Uterus (tissue), 4 donors: ENCODE measurements at places on chromosomes 4 and X. TPM values are rescaled to one million over a fixed set of nuclear protein-coding genes. Genes with fewer than 3 reads are reported as not detected.

GRCh38 chrX:136209751-136210150 lies 41.4 kb downstream of the MAP7D3 start:
- no peak for DNase-seq

DNA sequence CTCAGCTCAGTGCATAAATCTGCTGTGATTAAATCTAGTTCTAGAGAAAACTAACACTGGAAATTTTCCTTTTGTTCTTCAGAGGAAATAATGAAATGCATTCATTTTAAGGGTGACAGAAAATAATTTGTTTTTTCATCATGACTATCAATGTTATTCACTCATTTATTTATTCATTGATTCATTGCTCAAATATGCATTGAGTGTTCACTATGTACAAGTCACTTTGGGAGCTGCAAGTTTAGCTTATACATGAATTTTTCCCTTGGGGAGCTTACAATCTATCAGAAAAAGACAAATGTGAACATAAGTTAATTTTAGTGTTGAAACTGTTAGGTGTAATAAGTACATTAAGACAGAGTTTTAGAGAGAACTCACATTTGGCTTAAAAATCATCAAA lies 897.8 kb downstream of the CENPC start:
- DNase-seq: no peak

GRCh38 chr4:121943941-121944340 lies 7.9 kb downstream of the TRPC3 start:
- DNase-seq: no peak

The H2BW2 gene
- not detected for total RNA-seq

DNA sequence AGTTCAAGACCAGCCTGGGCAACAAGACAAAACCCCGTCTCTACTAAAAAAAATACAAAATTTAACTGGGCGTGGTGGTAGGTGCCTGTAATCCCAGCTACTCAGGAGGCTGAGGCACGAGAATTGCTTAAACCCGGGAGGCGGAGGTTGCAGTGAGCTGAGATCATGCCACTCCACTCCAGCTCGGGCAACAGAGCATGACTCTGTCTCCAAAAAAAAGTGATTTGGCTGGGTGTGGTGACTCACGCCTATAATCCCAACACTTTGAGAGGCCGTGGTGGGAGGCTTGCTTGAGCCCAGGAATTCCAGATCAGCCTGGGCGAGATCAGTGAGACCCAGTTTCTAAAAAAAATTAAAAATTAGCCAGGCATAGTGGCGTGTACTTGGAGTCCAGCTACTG lies 4.1 kb downstream of the OPHN1 start:
- DNase-seq: no peak

DNA sequence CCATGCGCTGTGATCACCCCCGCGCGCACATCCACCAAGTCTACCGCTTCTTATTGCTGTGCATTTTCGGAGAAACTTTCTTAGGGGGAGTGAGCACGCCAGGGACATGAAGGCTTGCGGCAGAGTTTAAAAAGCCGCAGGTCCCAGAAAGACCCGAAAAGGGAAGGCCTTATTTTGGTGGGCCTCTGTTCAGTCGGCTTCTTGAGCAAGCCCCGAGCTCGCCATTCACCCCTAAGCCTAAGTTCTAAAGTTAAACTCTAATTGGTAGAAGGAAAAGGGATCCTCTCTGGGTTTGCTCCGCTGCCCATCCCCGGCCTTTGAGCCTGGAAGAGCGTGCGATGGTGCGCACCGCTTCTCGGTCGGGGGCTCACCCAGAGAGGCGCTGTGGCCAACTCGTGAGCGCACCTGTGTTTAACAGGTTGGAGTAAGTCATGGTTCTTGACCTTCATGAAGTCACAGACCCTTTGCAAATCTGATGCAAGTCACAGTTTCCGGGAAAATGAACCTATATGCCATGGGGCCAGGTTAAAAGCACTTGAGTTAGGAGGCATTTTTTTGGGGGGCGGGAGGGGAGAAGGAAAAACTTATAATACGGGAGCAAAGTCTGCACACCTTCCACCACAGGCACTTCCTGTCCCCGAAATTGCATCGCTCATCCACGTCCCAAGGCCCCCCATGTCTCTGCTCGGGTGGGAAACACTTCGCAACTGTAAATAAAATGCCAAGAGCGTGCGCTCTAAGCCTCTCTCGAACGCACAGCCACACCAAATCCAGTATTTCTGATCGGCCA lies 1.9 kb downstream of the PHOX2B start:
- no peak for DNase-seq

- no peak for DNase-seq
These were observed 103.4 kb upstream of the PJA1 start for GRCh38 chrX:69268611-69269010.

GRCh38 chr4:136329042-136329662 lies 1203.1 kb downstream of the PCDH18 start:
- no peak for DNase-seq

DNA sequence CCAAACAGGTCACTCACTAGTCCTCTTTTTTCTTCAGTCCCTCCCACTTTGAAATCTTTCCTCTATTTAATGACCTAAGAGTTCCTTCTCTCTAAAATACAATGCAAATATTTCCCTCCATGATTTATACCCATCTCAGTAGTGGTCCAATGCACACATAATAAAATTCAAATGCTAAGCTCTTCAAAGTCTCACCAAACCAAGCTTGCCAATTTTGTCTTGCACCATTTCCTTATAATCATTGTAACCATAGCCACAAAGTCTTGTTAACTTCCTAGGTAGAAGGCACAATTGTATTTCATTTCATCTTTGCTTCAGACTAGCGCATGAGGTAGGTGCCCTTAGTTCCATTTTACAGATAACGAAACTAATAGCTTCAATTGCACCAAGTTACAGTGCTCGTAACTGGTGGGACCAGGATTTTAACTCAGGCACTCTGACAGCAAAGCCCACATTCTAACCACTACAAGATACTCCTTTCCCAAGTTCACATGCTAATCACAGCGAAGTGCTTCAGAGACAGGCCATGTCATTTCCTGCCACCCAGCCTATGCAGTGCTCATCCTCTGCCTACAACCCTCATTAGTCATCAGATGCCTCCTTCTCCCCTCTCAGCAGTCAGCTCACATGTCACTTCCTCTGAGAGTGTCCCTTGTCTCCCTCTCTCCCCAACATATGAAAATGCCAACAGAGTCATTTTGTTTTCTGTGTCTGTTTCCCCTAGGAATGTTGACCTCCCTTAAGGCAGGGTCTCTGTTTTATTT lies 66.9 kb upstream of the PPARGC1A start:
- no peak for DNase-seq

DNA sequence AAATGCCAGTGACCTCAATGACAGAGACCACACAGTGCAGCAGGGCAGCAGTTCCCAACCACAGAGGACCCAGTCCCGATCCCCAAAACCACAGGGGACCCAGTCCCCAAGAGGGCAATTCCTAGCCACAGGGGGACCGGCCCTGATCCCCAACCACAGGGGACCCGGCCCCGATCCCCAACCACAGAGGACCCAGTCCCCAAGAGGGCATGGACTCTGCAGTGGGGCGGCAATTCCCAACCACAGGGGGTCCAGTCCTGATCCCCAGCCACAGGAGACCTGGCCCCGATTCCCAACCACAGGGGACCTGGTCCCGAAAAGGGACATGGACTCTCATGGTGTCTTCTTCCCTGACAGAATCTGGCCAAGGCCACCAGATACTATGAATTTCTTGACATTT lies 136.3 kb downstream of the AFAP1 start:
- DNase-seq: no peak

- no peak for DNase-seq
These were observed 122.9 kb downstream of the RS1 start for GRCh38 chrX:18548996-18549395.

GRCh38 chr4:20019310-20020015 lies 232.2 kb upstream of the SLIT2 start:
- DNase-seq: no peak

The ADRA2C gene
- total RNA-seq: 36.4 TPM

The RNF150 gene
- 58.2 TPM for total RNA-seq

GRCh38 chrX:133373386-133374079 lies 41.8 kb downstream of the GPC4 start:
- DNase-seq: no peak

The GAGE2A gene
- not detected for total RNA-seq

DNA sequence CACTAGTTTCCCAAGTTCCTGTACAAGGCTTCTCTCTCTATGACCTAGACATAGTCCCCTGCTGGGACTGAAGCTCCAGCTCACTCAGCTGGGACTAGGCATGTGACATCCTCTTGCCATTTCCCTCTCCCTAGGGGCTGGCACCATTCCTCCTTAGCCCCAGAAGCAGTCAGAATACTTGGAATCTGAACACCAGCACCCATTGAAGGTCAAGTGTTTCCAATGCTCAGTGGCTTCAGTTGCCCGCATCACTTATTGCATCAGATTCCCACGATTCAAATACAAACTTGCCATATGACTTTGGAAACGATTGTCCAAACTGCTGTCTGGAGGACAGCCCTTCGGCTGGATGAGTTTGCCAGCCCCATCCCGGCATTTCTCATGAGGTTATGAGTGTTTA lies 65.5 kb upstream of the HOPX start:
- DNase-seq: no peak

DNA sequence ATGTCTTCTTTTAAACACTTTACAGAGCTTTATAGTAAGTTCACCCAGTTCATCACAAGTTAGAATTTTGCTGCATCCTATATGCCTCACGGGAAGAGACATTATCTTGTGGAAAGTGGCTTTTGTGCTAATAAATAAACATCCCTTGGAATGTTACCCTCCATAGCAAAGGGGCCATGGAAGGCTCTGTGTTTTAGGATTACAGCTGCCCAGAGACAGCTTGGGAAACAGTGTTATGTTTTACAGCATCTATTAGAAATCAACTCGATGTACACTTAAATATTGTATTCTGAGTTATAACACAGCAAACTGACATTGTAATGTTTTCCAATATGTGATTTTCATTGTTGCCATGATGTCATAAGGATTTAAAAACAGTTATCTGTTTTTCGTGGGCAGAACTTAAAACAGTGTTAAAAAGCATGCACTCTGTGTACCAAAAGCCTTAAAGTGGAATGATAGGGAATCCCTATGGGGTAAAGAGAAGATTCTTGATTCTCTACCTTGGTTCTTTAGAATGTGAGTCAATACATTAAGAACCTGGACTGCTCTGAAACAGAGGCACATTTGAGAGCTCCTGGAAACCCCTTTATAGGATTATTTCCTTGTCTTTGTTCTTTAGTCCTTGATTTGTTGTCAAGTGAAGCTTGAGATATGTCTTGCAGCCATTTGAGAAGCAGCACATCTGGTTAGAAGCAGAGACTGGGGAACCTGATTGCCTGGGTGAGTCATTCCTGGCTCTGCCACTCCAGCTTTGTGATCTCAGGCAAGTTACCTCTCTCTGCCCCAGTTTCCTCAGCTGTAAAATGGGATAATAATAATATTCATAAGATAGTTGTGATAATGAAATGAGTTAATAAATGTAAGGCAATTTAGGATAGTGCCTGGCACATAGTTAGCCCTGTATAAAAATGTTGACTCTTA lies 41.6 kb downstream of the ARHGAP10 start:
- no peak for DNase-seq

- DNase-seq: no peak
These were observed 21.2 kb upstream of the DDX3X start for GRCh38 chrX:41312786-41313185.

- no peak for DNase-seq
These were observed 26.3 kb downstream of the MGARP start for GRCh38 chr4:139253713-139254112.

DNA sequence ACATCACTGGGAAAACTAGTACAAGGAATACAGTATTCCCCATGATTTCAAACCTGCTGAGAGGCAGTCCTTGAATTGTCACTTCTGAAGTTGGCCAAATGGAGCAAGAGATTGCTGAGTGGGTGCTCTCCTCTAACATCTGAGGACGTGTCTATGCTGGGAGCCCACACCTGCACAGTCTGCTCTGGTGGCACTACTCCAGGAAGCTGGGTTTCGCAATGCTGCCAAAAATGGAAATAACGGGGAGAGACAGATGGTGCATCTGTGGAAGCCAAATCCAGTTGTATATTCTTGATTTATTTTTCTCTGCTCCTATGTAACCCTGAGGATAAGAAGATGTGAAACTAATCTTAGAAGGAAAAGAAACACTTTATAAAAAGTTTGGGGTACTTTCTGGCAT lies 240.1 kb upstream of the CTSO start:
- peak; percentile 63 for DNase-seq

The DMRTC1 gene
- not detected for total RNA-seq

The CPXCR1 gene
- not detected for total RNA-seq

- no peak for DNase-seq
These were observed 246.3 kb upstream of the ADGRL3 start for GRCh38 chr4:60953826-60954225.

The NKX3-2 gene
- 1.2 TPM for total RNA-seq
